ENCODE measurements at places on chromosomes 1 and 21.

DNA sequence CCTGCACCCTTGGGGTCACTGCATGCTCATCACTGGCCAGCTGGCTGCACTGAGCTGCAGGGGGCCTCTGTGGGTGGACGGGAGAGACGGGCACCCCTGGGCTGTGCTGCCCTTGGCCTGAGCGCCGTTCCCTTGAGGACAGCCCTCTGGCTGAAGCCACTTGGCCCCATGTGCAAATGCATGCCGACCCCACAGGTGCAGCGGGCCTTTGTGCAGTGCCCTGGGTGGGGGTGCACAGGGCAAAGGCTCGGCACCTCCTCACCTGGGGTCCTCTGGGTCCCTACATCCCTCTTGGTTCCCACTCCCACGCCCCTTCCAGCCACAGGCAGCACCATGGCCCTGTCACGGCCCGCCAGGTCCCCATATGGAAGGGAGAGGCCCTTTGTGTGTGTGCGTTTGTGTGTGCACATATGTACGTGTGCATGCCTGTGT lies 41.3 kb downstream of the COQ8A start:
- DNase-seq: no peak

DNA sequence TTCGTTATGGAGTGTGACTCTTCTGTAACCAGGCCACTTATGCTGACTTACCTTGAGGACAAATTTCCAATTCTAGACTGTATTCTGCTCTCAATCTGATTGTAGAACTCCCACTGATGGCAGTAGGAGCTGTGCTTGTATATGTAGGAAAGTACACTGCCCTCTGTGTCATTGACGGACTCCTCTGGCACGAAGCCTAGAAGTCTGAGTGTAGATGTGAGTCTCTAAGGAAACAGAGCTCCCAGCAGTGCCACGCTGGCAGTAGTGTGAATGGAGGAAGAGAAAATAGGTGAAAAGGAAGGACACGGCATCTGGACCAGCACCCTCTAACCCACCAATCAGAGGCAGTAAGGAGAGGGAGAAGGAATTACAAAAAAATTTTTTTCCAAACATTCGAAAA lies 130.4 kb upstream of the ADGRL2 start:
- peak; percentile 94 for DNase-seq

DNA sequence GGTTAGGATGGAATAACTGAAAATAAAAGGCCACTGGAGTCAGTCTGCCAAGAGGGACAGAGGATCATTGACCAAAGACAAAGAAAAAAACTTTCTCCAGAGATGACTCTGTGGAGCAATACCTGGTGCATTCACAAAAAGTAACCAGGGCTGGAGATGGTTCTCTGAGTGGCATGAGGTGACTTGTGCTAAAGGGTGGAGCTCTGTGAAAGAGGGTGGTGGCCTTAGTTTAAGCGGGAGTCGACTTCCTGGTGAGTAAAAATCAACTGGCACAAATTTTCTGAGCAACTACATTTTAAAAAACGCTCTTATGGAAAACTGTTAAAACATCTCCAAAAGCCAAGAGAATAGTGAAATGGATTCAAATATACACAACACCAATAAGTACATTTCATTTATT lies 10.0 kb downstream of the NHLH2 start:
- no peak for DNase-seq

DNA sequence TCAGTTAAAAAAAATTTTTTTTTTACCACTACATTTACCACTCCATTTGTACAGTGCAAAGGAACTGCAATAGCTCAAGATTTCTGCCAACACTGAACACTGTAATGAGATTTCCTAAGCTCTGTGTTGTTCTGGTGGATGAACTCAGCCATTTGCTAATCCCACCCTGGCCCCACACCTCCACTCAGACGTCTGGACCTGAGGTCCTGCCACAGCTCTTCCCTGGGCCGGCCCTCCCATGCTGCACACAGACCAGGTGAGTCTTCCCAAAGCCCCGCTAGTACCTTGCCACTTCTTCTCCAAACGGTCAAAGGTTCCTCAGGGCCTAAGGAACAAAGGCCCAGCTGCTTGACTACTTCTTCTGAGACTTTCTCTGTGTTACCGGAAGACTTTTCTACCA lies 56.4 kb downstream of the SLC45A1 start:
- DNase-seq: no peak

DNA sequence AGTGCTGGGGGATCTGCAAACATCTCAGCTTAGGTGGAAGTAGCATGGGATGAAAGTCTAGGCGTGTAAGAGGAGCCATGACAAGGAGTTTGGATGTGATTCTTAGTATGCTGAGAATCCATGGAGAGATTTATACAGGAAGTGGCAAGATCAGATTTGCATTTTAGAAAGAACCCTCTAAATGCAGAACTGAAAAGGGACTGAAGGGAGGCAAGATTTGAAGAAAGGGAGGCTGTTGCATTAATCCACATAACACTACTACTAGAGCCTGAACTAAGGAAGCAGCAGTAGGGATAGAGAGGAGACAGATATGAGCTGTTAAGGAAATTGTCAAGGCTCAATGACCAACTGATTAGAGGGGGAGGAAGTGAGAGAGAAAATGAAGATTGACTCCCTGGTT lies 9.8 kb downstream of the C1orf74 start:
- no peak for DNase-seq

Data from smooth muscle cell of the brain vasculature (primary cell).